Globus pallidus (tissue), 1 donor: ENCODE measurements at places on chromosomes 5 and 9.

- DNase-seq, result no peak
Observed at GRCh38 chr5:103014983-103015382, 105.0 kb downstream of the GIN1 start.

- no peak for DNase-seq
Observed at GRCh38 chr5:154295551-154295950, 105.0 kb downstream of the GALNT10 start.

DNA sequence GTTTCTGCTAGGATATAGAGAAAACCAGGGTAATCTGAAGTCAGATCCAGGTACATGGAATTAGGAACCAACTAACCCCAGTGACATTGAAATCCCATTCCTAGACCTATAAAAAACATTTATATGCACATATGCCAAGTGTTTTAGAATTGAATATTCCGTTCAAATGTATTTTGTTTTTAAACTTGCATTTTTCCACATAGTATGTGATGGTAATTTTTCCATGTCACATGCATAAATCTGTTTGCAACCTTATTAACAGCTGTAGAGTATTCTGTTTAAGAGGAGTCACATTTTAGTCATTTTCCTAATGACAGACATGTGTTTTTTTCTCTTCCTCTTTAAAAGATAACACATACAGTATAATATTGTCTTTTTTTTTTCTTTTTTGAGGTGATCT, 50.2 kb downstream of the FOCAD start:
- no peak for DNase-seq

DNA sequence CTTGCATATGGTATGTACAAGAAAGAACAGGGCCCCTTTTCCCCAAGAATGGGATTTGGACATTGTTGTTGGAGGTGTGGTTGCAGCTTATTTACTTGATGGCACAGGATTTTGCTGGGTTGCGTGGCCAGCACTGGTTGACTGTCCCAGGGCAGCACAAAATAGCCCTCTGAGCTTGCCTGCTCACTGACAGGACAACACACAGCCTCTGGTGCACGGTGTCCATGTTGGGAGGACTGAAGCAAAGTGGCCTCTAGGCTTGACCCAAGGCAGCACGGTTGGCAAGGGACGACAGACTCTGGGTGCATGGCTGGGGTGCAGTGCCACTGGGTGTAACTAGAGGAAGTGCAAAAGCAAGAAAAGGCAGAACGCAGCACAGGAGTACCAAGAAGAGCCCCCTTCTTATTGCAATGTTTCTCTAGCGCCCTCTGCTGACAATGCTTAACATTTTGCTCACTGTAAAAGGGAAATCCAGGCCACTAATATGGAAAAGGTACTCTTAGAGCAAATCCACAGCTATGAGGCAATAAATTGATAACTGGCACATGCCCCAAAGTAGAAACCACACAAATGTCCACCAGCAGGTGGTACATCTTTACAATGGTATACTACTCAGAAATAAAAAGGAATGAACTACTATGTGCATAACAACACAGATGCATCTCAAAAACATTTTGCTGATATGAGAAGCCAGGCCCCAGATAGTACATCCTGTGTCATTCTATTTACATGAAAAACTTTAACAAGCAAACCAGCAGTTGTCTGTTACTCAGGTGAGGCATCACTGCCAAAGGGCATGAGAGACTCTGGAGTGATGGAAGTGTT, 47.4 kb upstream of the BARX1 start:
- DNase-seq, result peak; percentile 22

DNA sequence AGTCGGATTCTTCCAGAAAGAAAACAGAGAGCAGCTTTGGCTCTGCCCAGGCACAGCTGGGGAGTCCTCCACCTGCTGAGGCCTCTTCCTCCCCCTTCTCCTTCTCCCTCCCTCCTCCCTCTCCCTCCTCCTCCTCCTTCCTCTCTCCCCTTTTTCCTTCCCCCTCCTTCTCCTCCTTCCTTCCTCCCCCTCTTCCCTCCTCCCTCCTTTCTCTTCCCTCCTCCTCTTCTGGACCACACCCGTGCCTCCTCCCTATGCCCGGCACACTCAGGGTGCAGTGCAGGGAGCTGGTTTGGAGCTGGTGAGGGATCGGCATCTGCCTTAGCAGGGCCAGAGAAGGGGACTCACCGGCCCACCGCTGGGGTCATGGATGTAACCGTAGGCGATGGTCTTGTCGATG, 30.2 kb downstream of the DBH start:
- DNase-seq, result no peak

- DNase-seq, result no peak
Observed at GRCh38 chr9:125524583-125525355, 182.2 kb downstream of the MAPKAP1 start.

- DNase-seq, result no peak
Observed at GRCh38 chr9:113480612-113481011, 17.1 kb downstream of the RGS3 start.

DNA sequence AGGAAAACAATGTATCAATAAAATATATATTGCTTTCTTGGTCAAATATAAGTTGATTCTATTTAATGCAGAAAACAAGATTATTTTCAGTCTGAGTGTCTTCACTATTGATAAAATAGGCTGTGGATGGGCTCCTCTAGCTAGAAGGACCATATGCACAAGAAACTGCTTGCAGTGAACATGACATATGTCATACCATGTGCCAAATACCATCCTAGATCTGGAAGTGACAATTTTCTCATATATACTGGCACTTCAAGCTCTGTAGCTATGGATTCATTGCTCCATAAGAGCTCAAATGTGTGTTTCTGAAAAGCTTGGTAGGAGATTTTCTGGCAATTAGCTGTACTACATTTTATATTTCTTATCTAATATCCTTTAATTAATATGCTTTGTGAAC, 95.6 kb upstream of the CDH6 start:
- no peak for DNase-seq

DNA sequence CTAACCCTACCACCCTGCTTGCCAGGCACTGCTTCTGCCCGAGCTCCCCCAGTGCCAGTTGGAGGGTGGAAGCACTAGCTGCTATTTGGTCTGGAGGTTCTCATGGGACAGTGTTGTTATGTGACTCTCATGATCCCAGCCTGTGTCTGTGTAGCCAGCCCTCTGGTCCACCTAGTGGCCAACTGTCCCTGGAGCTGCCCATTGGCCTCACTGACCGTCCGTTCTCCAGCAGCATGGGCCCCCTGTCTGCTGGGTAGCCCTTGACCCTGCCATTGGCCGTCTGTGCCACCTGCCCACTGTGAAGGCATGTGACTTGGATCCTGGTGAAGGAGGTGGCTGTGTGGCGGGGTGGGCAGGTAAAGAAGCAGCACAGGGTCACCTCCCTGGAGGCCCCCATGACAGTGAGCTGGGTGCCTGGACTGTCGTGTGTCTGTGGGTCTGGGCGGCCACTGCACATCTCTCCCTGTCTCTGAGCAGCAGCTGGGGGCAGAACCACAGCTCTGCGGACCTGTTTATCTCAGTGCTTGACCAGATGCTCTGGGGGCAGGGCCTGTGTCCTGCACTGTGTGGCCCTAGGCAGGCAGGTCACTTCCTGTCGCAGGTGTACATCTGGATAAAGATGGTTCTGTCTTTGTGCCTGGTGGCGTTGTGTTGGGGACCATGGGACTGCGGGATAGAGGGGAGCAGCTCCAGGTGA, 11.4 kb downstream of the PHF2 start:
- no peak for DNase-seq

GRCh38 chr5:43418561-43418960, 6.4 kb upstream of the CCL28 start:
- no peak for DNase-seq

GRCh38 chr9:126217797-126218196, 108.8 kb upstream of the MVB12B start:
- no peak for DNase-seq

- DNase-seq, result peak; percentile 93
Observed at GRCh38 chr5:11524188-11524587, 380.1 kb downstream of the CTNND2 start.

DNA sequence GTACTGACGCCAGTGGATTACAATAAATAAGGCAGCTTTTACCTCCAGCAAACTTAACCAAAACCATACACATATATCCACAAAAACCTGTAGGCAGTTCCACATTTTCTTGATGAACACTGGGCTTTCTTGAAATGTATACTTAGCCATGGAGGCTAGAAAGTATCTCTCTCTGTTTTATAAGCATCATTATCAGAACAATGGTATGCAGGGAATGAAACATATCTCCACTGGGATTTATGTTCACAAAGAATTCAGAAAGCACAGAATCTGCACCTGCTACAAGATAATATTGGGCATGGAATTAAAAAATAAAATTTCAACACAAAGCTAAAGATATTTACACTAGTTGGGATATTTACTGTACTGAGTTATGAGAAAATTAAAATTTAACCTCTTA, 126.1 kb upstream of the RASA1 start:
- DNase-seq, result no peak

GRCh38 chr5:146368137-146368536, 29.5 kb downstream of the POU4F3 start:
- DNase-seq, result no peak

DNA sequence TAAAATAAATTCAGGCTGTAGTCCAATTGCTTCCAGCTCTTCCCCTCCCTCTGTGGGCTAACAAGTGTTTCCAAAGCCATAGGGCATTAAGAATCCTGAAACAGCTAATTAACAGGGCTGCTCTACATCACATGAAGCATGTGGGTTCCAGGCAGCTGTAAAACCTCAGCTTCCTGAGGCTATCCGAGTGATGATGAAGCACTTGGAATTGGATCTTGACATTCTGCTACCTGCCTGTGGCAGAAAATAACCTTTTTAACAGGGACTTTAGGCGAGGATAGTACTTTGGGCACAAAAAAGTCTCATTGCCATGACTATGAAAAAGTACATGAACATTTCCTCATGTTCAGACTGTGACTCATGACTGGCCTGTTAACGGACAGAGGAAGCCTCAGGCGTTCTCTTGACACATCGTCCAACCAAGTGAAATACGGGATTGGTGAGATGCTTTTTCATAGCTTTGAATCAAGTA, 107.2 kb downstream of the PDE4D start:
- no peak for DNase-seq
